ENCODE measurements at places on chromosomes 4 and X.
A peak's percentile ranks its signal among the peaks of the same experiment; 100 is the strongest.

DNA sequence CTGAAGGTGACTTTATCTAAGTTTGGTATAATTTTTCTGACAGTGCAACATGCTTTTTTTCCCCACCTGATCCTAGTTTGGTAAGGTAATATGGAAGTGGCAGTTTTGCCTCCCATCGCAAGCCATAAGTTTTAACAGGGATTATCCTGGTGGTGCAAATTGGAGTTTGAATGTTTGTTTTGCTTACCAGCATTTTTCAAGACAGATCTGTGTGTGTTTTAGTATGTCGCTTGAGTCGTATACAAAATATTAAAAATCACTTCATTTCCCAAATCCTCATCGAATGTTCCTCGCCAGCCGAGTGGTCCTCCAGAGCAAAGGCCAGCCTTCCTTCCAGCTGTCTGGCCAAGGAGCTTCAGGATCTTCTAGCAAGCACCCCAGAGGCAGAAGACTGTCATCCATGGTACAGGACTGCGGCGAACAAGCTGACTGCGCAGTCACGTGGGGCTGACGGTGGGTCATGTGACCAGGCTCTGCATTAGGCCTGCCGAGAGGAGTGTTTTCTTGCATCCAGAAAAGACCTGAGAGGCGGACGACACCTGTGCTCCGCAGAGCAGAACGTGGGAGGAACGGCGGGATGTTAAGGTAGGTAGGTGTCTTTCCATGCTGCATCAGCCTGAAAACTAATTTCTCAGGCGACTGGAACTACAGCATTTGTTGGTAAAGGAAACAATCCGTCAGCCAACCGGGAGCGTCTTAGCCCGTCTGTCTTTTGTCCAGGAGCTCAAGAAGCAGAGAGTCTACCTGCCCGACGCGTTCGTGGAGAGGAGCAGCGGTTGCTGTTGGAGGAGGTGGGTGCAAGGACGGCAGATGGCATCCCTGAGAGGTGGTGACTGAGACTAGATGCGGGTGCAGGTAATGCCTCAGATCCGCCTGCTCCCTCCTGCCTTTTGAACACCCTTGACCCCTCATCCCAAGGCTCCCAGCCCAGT, at the start of gene GPRASP3:
Gene GPRASP3 (plus strand): TSS at position 507 of the 932 bp plus-strand sequence. CDS start 28,253 bp downstream, outside the sequence.
- peak; percentile 76 for DNase-seq

DNA sequence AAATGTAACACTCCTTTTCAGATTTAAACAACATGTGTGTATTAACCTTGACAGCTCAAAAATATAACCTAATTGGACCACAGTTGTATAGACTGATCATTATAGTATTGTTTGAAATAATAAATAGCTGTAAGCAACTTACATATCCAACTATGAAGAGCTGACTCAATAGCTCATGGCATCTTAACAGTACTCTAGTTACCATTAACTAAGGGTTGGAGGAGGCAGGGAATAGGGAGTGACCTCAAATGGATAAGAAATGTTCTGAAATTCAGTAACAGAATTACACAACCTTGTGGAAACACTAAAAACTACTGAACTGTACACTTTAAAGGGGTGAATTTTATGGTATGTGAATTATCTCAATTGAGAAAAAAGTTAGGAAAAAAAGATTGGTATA, 136.5 kb upstream of the CPEB2 start:
- DNase-seq = no peak

DNA sequence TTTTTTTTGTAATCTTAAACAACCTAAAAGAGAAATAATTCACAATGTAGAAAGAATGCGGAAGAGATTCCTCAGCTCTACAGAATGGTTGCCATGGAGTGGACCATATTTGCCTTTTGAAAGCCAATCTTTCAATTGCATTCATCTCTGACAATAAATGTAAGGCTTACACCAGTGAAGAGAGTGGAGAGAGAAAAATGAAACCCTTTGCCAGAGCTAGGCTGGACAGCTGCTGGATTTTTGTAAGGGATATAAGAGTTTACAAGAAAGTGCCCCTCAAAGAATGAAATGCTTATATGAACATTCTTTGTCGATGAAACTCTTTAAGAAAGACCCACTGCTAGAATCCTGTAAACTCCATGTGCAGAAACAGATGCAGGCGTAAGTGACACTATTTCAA, 66.0 kb upstream of the FAT1 start:
- DNase-seq = no peak

DNA sequence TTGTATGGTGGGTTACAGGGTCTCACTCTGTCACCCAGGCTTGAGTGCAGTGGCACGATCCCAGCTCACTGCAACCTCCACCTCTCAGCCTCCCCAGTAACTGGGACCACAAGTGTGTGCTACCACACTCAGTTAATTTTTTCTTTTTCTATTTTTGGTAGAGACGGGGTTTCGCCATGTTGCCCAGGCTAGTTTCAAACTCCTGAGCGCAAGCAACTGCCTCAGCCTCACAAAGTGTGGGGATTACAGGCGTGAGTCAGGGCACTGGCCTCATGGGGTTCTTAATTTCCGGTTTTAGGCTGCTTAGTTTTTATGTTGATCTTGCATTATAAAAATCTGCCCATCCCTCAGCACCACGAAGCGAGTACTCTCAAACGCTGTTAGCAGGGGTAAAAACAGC, 6.7 kb downstream of the BCAP31 start:
- DNase-seq = no peak

GRCh38 chrX:19332983-19333382, 10.7 kb upstream of the PDHA1 start:
- DNase-seq = peak; percentile 18

DNA sequence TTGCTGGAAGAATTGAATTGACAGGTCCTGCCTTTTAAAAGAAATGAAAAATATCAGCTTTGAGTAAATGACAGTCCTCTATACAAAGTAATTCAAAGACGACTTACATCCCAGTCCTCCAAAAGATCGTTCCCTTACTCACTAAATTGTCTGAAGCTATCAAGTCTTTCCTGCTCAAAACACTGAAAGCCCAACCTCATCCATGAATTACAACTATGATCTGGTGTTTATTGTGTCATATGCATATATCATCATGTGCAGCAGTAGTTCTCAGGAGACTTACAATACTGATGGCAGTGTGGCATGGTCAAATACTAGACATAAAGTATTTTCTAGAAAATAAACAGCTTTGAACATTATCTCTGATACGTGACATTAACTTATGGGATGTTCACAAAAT, 97.8 kb downstream of the PDGFC start:
- DNase-seq = no peak

DNA sequence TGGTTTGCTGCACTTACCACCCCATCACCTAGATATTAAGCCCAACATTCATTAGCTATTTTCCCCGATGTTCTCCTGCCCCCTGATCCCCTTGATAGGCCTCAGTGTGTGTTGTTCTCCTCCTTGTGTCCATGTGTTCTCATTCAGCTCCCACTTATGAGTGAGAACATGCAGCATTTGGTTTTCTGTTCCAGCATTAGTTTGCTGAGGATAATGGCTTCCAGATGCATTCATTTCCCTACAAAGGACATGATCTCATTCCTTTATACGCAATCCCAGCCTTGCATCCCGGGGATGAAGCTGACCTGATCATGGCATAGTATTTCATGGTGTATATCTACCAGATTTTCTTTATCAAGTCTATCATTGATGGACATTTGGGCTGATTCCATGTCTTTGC, 99.0 kb upstream of the DCAF12L2 start:
- DNase-seq = no peak

GRCh38 chr4:100811046-100811445, 293.2 kb upstream of the EMCN start:
- no peak for DNase-seq

DNA sequence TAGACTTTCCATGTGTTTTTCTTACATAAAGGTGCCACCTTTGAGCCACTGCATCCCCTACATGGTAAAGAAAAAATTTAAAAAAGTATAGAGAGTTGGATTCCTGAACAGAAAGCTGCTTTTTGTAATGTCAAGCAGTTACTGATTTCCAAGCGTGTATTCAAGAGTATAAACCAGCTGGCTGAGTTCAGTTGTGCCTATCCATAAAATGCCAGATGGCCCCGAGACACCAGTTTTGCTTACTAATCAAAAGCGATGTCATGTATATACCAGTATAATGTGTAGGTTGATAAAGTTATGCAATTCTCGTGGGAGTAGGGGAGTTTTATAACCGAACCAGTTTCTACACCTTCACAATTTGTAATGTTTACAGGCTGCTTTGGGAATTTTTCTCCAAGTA, 26.2 kb upstream of the PNPLA4 start:
- DNase-seq = no peak

- peak; percentile 86 for DNase-seq
These were observed 5.9 kb downstream of the TIMM17B start for GRCh38 chrX:48891402-48892288.

DNA sequence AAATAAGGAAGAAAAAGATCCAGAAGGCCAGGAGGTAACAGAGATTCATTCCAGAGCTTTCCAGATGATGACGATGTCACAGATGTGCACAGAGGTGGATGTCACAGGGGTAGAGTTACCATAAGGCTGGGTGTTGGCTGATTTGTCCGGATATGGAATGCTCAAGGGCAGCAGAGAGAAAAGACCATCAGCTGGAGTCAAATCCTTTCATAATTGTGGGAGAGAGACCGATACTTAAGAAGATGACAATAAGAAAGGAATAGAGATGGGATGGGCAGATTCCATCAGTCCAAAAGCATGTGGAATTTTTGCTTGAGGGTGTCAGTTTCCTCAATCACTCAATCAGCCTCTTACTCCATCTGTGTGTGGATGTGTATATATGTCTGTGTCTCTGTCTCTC, 150.4 kb downstream of the CENPC start:
- DNase-seq = no peak

GRCh38 chr4:57424232-57424897, 314.2 kb upstream of the IGFBP7 start:
- DNase-seq = peak; percentile 88

DNA sequence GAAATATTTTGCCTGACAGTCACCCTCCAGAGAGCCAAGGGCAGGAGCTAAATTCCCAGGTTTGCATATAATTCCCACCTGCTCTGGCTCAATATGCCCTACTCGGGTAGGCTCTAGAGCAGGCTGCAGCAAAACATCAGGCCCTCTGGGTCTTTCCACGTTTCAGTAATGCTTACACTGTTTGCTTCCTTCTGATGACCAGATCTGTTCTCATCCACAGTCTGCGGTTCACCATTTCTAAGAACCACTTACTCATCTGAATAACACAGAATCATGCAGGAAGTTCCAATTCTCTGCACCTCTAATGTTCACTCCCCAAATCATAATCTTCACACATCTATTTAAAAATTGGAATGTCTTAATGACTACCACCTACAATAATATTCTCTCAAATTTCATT, 141.4 kb downstream of the PPP3CA start:
- peak; percentile 85 for DNase-seq

Measured in cardiac fibroblast (primary cell).